Fibroblast of skin of abdomen (primary cell): ENCODE measurements at places on chromosomes 13 and 19.
A peak's percentile ranks its signal among the peaks of the same experiment; 100 is the strongest.

DNA sequence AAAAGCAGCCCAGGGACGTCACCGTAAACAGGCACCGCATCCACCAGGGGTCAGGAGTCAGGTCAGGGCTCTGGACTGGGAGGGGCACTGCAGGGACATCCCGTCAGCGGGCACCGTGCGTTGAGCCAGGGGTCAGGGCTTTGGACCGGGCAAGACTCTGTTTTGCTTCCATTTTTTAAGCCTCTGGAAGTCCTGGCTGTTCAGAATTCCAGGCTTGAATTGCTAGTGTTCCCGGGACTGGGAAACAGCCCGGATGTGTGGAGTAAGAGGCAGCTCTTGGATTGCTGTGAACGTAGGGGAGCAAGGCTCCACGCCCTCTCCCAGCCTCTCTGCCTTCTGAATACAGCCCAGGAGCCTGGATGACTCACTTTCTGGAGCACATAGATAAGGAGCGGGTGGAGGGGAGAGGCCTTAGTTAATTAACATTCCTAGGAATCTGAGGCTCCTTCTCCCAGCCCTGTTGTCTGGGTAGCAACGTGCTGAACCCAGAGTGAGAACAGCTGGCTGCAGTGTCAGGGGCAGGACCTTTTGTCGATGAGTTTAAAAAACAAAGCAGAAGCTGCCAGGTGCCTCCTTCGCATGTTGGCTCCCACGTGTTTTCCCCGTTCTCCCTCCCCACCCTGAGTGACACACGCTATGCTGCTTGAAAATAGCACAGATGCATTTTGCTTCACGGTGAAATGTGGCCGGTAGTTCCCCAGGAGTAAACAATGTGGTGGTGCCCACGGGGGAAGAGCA is 21.9 kb downstream of the ATP11A start:
- DNase-seq: peak; percentile 97

DNA sequence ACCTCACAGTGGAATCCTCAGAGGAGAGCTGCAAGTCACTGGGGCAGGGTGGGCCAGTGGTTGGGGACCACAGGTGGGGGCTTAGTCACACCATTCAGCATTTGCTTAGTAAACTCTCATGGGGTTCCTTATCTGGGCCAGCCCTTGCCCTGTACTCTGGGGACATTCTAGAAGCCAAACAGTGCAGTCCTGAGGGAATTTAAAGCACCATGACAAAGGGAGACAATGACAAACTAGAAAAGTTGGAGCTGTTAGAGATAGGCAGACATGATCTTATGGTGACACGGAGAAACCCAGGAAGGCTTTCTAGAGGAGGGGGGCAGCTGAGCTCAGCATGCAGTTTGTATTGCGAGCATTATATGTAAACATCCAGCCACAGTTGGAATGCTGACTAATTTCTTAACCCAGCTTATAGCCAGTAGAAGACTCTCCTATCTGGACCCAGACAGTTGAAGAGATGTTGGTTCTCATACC is 87.6 kb downstream of the ZNF429 start:
- no peak for DNase-seq

- DNase-seq: peak; percentile 91
These were observed 1.4 kb downstream of the RASA3 start for GRCh38 chr13:114130837-114131582.

GRCh38 chr13:98856983-98857382 is 104.5 kb upstream of the SLC15A1 start:
- no peak for DNase-seq

DNA sequence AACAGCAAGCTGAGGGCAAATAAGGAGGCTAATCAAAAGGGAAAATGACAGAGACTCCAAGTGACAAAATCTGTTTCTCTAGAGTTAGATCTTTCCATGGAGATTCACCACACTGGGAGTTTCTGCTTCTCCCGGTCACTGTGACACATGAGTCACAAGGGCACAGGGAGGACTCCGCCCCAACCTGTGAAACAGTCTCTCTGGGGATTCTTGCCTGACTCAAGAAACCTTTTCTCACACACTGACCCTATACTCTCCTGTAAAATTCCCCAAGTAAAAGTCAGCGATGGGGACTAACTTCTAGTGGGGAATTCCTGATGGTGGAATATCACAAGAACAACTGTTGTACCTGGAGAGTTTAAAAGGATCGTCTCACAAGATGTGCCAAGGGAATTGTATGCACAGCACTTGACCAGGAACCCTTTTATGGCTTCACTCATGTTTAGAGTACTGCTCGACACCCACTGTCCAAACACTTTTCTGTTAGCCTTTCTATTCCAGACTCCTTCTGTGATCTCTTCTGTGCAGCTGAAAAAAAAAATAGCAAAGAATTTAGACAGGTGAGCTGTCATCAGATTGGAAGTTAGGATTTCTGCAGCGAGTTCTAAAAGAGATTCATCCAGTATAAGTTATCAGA is 46.8 kb upstream of the URAD start:
- DNase-seq: no peak

- DNase-seq: no peak
These were observed 20.6 kb downstream of the HCN2 start for GRCh38 chr19:610071-610800.

DNA sequence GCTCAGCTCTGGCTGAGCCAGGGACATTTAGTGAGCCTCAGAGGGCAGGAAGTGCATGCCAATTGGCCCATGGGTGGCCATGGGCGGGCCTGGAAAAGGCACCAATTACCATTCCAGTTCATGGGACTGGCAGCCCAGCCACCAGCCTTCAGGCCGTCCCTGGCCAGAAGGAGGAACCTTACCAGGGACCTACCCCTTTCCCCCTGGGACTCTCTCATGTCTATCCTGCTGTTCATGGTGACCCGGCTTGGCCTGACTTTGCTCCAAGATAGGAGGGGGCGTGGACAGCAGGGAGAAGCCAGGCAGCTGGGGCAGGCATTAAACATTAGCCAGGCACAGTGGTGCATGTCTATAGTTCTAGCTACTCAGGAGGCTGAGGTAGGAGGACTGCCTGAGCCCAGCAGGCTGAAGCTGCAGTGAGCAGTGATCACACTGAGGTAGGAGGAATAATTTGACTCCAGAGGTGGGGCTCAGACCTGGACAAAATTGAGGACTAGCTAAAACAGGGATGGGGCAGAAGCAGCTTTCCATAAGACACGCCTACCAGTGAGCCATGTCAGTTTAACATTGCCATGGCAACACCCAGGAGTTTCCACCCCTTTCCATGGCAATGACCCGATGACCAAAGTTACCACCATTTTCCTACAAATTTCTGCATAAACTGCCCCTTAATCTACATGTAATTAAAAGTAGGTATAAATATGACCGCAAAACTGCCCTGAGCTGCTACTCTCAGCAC is 14.3 kb upstream of the ZNF426 start:
- DNase-seq: no peak

GRCh38 chr19:46715975-46716671 is 791 bp downstream of the PRKD2 start:
- DNase-seq: no peak

GRCh38 chr13:26606631-26607030 is 49.1 kb downstream of the WASF3 start:
- DNase-seq: no peak

- DNase-seq: no peak
These were observed 16.7 kb downstream of the MYBPC2 start for GRCh38 chr19:50449236-50449899.

DNA sequence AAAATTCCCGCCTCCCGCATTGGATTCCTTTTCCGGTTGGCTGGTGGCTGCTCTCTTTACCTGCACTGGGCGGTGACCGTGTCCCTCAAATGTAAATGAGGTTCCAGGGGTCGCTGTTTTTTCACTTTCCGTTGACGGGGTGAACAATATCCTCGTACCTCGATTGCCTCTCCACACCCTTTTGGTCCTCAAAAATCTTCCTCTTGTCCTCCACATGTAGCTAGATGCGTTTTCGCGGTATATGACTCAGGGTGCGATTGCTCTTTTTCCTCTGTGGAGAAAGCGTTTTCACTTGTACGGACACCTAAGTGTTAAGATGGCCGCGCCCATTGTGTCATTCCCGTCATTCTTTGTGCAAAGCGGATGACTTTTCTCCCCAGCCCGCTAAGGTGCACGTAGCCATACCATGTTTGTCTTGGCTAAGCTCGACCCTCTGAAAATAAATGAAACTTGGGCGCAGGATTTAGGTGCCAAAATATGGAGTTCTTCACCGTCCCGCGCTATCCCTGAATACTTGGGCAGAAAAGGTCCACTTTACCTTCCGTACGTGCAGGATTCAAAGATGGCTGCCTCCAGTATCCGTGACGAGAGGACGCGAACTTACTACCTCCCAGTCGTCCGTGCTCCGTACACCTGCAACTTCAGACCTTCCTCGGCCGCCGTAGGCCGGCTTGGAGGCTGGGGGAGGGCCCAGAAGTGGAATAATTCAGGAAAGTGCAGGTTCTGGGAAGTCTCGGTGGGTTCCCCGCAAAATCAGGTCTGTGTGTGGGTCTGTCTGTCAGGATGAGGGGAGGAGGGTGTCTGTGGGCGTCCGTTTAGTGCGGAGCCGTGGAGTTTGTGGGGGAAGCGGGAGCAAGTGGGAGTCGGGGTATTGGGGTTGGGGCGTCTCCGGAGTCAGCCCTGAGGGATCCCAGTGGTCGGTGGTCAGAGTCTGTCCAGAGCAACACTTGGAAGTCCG is at the start of gene ZNF613:
Gene ZNF613, plus strand, starts transcription at position 689 of the 958 bp plus-strand sequence. CDS start 8,749 bp downstream, outside the sequence.
- peak; percentile 92 for DNase-seq

- no peak for DNase-seq
These were observed 42.4 kb downstream of the ADGRE3 start for GRCh38 chr19:14632286-14632685.

DNA sequence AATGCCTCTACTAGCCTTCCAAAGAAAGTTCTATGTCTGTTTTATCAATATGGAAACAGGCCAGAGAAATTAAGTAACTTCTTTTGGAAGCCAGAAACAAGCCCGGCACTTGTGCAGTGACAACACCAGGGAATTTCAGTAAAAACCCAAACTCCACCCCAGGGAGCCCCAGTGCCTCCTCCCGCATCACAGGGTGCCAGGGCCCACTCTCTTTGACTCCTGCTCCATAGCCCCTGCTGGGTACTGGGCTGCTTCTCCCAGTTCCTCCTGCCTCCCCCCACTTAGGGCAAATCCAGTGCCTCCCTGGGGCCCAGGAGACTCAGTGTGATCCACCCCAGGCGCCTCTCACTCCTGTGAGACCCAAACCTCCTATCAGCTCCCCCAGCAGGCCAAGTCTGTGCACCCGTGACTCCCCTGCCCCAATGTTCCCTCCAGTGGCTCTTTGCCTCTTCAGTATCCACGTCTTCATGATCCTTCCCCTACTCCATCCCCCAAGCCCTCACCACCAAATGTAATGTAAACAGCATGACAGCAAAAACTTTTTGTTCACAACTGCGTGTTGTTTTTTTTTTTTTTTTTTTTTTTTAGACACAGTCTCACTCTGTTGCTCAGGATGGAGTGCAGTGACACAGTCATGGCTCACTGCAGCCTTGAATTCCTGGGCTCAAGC is 2.3 kb upstream of the FFAR3 start:
- DNase-seq: no peak

DNA sequence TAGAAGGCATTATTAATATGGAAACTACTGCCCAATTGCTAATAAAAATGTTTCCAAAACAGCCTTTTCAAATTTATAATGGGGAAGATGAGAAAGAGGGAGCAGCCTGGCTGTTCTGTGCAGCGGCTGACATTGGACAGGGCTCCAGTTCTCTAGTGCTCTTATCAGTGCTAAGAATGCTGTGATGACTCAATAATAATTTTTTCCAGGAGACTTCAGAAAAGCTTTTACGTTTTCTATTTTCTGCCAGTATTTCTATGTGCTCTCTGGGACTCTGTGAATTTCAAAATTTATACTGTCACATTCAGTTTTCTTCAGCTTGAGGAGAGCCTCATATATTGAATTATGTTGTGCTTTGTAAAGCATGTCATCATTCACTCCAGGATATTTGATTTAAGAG is 209.6 kb downstream of the VWA8 start:
- peak; percentile 27 for DNase-seq

DNA sequence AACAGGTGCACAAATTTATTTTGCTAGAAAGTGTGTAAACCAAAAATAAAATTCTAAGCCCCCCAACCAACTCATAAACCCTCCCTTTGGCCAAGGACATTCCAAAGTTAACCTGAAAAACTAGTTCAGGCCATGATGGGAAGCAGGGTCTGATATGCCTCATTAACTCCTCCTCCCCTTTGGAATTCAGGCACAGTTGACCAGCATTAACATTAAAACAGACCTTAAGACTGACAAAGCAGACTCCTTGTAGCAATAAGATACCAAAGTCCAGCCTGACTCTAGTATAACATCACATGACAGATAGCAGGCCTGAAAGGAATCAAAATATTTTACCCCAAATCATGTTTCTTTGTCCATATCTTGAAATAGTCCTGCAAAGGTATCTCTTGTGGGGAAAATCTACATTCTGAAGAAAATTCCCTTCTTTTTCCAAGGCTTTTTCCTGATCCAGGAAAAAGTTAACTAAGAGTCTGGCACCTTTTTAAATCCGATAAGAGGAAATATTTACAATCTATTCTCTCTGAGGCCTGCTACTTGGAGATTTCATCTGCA is 19.7 kb downstream of the NEK5 start:
- DNase-seq: no peak

DNA sequence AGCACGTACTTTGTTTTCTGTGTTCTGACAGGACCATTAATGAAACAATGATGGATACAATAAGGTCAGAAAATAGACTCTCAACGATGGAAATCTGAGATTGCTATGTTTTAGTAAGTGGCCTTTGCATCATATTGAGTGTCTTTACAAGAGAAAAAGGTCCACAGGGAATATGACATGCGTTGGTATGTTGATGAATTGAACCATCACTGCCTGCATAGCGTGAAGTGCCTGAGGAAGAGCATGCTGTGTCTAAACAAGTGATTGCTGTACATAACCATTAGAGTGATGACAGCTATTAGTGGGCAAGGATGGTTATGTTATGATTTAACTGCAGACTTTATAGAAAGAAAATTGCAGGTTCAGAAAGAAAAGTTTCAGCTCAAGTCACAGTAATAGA is 623.2 kb downstream of the SLITRK5 start:
- DNase-seq: no peak

DNA sequence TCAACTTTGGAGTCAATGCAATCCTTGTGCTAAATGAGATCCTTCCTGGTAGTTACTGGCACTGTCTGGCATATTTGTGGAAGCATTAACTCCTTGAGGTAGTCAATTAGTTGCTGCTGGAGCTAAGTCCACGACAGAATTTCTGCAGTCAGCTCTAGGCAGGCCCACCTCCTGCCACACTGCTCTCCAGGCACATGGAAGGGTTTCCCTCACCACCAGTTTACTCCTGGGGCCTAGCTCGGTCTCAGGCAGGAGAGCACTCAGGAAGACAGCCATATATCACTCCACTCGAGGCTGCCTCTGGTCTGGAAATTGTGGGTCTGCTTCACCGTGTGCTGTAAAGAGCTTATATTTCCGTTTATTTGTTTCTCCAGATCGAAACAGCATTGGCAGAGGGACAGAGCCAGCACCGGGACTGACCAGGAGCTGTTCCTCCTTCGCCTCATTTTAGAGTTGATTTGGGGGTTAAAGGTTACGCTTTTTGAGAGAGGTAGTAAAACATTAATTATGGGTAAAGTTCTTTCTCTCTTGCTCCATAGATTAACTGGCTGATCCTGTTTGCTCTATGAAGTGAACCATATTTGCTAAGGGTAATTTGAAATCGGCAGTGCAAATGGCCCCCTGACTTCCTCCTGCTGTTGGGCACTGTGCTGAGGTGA is 20.6 kb upstream of the GTF3A start:
- DNase-seq: no peak
